ENCODE measurements at places on chromosomes 5 and 9. TPM values are rescaled to one million over a fixed set of nuclear protein-coding genes. Genes with fewer than 3 reads are reported as not detected.

Gene GADD45G
- 7.0 TPM for total RNA-seq

Gene EGFLAM
- 0.24 TPM for total RNA-seq

Gene MLANA
- total RNA-seq = not detected

Gene IRX1
- total RNA-seq = 5.1 TPM

Gene ANKS6
- 61.2 TPM for total RNA-seq
